ENCODE measurements at places on chromosomes 12 and 14.

DNA sequence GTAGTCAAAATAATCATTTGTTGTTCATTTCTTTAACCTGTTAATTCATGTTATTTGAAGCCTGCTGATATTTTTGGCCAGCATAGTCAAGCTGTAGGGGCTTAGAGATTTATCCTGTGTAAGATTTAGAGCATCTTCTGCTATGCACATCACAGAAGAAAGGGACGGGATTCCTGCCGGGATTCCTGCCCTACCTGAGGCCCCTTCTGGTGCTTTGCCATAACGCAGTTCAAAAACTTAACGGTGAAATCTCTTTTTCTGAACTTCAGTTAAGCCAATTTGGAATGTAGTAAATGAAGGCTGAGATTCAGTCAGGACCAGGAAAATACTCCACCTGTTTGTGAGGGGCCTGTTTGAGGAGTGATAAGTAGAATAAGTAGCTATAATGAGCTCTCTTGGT, 50.7 kb upstream of the TMEM260 start:
- DNase-seq, result no peak

DNA sequence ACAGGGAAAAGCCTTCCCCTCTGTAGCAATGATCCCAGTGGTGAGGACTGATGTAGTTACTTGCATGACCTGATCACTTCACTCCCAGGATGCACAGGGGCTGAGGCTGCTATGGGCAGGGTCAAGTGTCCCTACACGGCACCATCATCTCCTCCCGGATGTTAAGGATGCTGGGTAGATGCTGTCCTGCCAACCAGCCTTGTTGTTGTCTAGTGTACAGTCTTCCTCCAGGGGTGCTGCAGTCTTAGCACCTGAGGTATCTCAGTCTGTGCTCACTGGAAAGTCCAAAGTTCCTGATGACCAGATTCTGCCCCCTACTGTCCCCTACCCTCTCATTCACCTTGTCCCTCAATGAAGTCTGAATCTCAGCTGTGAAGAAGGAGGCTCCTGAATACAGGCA, 20.1 kb downstream of the CPM start:
- no peak for DNase-seq

DNA sequence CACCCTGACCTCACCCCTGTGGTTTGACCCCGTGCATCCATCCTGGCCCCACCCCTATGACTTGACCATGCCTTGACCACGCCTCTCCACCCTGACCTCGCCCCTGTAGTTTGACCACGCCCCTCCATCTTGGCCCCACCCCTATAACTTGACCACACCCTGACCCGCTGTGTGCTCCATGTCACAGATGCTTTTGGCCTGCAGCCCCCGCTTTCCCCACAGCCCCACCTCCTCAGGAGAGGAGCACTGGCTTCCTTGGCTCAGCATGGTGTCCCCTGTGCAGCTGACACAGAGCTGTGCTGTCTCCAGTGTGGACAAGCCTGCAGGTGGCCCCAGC, 269.9 kb upstream of the SFSWAP start:
- DNase-seq, result no peak

DNA sequence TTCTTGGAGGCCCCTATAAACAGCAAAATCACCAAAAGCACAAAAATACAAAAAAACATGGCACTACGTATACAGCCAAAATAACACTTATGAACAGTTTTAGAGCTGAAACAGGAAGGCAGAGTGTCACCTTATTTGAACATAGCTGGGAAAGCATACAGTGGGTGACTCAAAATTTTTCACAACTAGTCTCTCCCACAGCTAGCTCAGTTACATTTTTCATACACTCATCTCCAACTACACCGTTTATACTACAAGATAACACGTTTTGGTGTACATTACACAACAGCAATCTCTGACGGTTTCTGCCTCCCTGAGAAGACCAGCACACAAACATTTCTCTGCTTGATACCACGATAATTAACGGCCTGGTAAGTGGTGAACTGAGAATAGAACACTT, 2.9 kb downstream of the RAD52 start:
- no peak for DNase-seq

- no peak for DNase-seq
These were observed 50.7 kb downstream of the NUBPL start for GRCh38 chr14:31611778-31612433.

- peak; percentile 57 for DNase-seq
These were observed 29.3 kb upstream of the ATF1 start for GRCh38 chr12:50734409-50735263.

Measured in cerebellar nuclear complex (tissue), 1 donor.